ENCODE measurements at places on chromosomes 5 and 9. TPM values are rescaled to one million over a fixed set of nuclear protein-coding genes. Genes with fewer than 3 reads are reported as not detected.

DNA sequence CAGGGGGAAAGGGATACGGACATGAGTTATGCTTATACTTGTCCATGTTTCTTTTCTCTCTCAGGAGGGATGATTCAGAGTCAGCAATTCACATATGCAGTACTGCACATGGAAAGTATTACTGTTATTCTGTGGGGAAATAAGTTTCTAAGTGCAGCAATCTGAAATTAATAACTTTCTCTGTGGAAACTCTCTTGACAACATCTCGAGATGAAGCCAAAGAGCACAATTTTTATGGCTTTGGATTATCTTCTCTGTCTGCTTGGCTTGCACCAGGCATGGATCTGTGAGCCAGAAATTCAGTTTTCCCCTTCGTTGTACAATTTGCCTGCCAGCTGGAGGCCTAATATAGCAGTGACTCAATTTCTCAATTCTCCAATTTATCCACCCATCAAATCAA lies 2.5 kb upstream of the NDFIP1 start:
- no peak for DNase-seq

Gene REEP5
- total RNA-seq, result 136 TPM

- no peak for DNase-seq
Observed at GRCh38 chr5:71810023-71810422, 90.9 kb downstream of the CARTPT start.

Gene FOXI1
- total RNA-seq, result not detected

Gene NIPAL4
- total RNA-seq, result not detected

Gene CATSPER3
- 0.48 TPM for total RNA-seq

- DNase-seq, result no peak
Observed at GRCh38 chr9:134834957-134835419, 45.6 kb upstream of the FCN2 start.

Gene C9
- not detected for total RNA-seq

DNA sequence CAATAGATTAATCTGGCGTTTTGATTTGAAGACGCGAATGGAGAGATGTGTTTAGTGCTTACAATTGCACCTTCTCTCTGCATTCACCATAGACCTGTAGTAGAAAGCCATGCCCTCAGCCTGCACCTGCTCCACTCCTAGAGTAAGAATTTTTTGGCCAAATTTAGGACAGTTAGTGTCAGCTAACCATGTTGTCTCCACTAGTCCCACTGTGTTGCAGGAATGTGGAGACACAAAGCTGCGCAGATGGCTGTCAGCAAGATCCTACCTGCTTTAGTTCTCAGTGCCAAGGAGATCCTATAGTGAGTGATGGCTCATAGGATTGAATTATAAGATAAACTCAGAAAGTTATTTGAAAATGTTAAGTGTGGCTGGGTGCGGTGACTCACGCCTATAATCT lies 35.1 kb upstream of the ABCA1 start:
- no peak for DNase-seq

Gene NUP214
- 22.3 TPM for total RNA-seq

Gene PCDHA1
- not detected for total RNA-seq

GRCh38 chr9:22165144-22165543 lies 156.0 kb upstream of the CDKN2B start:
- DNase-seq, result no peak

Gene EXD3
- total RNA-seq, result 10.4 TPM

- DNase-seq, result no peak
Observed at GRCh38 chr9:80061940-80062339, 490.2 kb downstream of the TLE4 start.

DNA sequence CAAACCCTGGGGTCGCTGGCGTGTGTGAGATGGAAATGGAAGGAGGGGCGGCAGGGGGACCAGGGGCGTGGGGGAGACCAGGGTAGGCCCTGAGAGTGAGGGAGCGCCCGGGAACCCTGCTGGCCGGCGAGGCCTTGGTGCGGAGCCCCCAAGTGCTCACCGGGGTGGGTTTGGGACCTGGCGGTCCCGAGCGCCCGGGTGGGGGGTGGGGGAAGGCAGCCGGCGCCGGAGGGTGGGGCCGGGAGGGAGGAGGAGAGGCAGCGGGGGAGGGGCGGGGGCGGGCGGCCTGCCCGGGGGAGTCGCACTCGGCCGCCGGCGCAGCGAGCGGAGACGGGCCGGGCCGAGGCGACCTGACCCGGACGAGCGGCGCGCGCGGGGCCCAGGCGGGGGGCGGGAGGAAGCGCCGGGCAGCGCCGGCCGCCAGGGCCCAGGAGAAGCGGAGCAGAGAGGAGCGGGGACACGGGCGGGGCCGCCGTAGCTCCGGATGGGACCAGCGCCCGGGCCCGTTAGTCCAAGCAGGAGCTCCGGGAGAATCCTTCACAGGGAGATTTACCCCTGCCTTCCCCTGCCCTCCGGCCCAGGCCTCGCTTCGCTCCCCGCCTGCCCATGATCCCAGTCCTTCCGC lies at the start of gene NPR2:
Gene NPR2, plus strand, starts transcription at position 295 of the 625 bp plus-strand sequence. CDS start 818 bp downstream, outside the sequence.
- DNase-seq, result peak; percentile 30

Data from heart right ventricle (tissue), 16 donors.